Breast epithelium (tissue), 4 donors: ENCODE measurements at places on chromosomes 5 and 9.

- DNase-seq = no peak
Observed at GRCh38 chr5:72597456-72597948, 90.3 kb upstream of the ZNF366 start.

DNA sequence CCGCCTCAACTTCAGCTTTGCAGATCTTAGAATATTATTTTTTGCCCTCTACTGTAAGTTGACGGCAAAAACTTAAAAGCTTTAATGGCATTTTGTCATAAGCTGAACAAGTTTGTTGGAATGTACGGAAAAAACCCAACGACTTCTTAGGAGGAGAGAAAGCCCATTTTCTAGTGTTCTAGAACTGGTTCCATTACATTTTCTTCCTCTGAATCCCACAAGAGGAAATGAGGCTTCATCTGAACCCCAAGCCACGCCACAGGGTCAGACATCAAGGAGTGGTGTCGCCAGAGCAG is 113.7 kb downstream of the LHFPL2 start:
- no peak for DNase-seq

GRCh38 chr5:1280177-1281037 is 14.5 kb downstream of the TERT start:
- no peak for DNase-seq

- DNase-seq = no peak
Observed at GRCh38 chr5:14153071-14153864, 10.1 kb downstream of the TRIO start.

GRCh38 chr9:15416880-15417279 is 5.8 kb upstream of the SNAPC3 start:
- no peak for DNase-seq

DNA sequence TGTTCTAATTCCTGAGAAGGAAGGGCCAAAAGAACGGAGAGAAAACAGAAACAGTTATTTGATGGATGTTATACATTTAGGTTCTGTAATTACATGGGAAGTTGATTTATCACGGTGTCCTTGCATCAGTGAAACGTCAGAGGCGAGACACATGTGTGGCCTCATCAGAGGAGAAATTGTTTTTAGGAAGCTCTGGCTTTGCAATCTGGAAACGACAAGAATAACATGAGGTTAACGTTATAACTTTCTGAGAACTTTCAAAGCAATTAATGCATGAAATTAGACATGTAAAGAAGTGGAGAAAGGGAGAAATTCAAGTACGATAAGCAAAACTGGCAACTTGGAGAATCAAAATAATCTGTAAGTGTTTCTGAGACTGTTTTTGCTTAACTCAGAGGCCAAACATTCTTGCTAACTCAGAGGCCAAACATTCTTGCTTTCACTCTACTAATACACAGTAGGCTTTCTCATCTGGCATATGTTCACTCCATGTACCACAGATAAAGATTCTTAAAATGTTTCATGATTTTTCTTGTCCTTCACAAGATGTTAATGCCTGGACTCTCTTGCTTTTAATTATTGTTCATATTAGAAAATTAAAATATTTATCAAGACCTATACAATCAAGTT is 933.0 kb downstream of the TLE4 start:
- no peak for DNase-seq

DNA sequence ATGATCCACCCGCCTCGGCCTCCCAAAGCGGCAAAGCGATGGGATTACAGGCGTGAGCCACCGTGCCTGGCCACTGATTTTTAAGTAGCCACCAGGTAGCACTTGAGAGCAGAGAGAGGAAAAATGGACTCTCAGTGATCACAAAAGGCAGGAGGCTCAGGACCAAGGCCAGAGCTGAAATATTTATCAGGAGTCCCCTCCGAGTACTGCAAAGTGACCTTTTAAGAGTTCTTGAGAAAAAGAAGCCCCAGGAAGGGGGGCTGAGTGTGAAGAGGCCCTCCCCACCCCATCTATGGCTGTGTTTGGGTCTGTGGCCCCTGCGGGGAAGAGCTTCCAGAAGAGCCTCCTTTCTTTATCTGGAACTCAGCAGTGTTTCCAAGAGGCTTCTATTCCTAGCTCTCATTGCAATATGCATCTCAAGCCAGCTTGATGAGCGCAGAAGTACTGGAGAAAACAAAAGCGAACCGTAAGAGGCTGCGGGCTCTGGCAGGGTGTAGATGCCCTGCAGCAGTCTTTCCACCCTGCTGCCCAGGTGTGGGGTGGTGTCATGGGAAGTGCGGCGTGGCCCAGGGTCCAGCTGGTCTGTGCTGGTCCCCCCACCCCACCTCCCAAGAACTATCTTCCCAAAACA is 75.5 kb upstream of the CDK20 start:
- DNase-seq = no peak

DNA sequence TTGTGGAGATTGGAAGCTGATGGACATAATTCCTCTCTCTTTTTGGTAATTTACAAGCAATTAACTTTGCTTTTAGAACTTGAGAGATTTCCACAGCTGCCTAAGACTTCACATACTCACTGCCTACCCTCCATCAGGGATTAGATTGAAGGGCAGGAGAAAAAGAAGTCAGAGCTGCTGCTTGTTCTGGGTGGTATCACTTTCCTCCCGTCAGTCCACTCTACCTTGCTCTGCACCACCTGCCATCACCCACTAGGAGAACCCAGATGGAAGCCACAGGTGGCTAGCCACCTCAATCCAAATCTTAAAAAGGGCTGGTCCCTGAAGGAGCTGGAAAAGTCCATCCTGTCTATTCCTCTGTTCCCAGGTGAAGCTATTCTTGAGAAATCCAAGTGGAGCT is 10.5 kb downstream of the IRF1 start:
- no peak for DNase-seq

DNA sequence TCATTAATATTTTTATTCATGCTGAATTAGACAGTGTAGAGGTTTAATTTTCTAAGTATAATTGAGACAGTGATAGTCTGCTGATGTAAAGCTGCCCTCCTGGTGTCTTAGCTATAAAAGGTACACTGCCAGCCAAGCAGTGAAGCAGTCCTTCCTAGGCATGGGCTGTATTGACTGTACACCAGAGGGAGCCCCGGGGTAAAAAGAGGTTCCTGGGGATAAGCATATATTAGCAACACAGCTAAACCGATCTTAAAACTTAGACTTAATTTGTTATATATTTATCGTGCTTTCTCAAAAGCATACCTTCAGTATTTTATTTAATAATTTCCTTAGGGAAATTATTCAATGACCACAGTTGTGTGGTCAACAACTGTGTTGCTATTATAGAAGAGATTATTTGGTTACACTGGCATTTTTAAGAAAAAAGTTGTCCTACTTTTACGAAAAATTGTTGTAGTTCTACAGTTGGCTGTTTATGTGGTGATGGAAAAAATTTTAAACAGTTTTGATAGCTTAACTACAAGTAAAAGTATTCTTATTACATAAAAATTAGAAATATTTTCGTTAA is 68.8 kb downstream of the ELL2 start:
- DNase-seq = no peak

DNA sequence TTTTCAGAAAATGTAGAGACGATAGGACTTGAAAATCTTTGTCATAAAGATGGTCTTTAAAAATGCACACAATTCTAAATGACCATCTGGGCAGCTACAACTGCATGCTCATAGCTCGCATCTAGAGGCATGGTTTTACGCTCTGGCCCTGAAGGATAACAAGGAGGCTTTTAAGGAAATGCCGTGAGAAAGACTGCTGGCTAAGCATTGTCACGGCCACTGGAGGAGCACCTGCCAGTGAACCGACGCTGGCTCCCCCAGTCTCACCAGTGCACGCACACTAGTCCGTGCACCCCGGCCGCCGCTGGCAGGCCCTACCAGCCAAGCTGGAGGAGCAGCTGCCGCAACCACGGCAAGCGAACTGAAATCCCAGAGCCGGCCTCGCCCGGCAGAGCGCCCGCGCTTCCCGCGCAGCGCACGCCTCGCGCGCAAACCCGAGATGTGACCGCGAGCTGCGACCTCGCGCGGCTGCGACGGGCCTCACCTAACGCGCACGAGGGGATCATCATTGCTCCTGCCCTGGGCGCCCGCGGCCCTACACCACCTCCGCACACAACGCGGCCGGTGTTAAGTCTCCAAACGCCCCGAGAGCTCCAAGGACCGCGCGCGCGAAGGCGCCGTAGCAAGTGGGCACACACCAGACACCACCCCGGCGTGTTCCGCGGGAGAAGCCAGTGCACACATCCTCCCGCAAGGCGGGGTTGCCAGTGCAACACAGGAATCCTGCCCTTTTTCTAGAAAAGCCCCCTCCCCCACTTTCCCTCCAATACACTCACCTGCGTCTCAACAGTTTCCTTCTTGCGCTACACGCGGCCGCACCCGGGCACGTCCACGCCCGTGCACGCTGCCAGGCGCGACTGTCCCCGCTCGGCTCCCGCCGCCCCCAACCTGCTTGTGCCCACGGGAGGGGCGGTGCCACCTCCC is 5.3 kb downstream of the ELAVL2 start:
- no peak for DNase-seq

DNA sequence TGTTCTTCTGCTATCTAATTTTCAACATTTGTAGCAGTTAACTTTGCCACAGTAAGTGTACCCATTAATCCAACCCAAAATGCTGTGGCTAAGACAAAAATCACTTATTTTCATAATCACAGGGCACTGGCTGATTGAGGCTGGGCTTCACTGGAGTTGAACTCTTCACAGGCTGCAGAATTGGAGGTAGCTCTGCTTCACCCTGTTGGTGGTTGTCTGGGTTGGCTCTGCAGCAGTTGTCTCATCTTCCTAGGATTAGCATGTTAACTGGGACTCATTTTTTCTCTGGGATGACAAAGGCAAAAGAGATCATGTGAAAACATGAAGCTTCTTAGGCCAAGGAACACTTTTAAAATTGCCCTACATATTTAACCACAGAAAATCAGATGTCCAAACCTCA is 518.9 kb downstream of the TLR4 start:
- no peak for DNase-seq

- no peak for DNase-seq
Observed at GRCh38 chr9:131043646-131044045, 34.7 kb downstream of the LAMC3 start.

GRCh38 chr5:142945321-142945720 is 175.1 kb downstream of the ARHGAP26 start:
- DNase-seq = no peak

GRCh38 chr5:170466988-170467707 is 36.7 kb upstream of the KCNIP1 start:
- no peak for DNase-seq

DNA sequence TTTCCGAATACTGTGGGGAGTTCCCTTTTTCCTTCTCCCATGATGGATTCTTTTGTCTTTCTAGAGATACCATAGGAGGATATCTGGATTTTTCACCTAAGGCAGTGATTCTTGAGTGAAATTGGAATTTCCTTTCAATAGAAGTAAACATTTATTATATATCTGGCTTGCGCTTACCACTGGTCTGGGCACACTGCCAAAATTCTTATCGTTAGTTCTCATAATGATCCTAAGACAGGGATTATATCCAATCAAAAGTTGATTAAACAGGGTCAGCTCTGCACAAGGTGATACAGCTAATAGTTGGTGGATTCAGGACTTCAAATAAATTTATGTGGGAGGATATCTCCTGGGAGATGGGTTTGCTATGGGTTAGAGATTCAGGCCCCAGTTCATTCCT is 9.6 kb downstream of the TLE4 start:
- DNase-seq = no peak

DNA sequence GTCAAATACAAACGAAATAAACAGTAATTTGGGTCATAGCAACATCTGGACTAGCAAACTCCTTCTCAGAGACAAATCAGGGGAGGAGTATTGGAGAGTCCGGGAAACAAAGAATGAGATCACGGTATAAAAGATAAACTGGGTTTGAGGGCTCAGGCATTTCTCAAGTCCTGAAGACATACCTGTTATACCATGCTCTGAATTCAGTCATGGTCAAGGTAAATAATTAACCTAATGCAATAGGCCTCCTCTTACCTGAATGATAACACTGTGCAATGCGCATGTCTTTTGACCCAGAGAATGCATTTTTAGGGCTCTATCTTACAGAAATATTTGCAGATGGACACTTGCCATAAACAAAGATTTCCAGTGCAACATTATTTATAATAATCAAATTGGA is 31.9 kb upstream of the SPDL1 start:
- DNase-seq = no peak

GRCh38 chr5:178557416-178557815 is 32.8 kb downstream of the COL23A1 start:
- no peak for DNase-seq

GRCh38 chr9:81410201-81410600 is 279.1 kb downstream of the TLE1 start:
- no peak for DNase-seq

GRCh38 chr5:29720954-29721353 is 1472.5 kb upstream of the CDH6 start:
- no peak for DNase-seq

DNA sequence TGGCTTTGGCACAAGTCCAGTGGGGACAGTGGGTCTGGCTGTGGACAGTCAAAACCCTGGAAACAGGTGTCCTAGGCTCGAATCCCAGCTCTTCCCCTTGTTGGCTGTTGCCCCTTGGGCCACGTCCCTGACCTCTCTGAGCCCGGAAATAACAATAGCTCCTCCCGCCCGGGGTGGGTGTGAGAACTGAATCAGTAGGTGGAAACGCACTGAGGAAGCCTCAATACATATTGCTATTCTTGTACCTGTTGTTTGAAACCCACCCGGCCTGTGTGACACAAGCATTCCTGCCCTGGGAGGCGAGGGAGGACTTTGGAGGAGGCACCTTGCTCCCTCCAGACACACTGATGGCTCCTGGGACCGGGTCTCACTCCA is 134.1 kb downstream of the OLFM1 start:
- DNase-seq = no peak

- peak; percentile 15 for DNase-seq
Observed at GRCh38 chr9:128945798-128946501, 1.5 kb downstream of the DOLK start.

GRCh38 chr9:93902780-93903655 is 52.1 kb downstream of the BARX1 start:
- DNase-seq = no peak

- no peak for DNase-seq
Observed at GRCh38 chr5:95863383-95863757, 40.8 kb upstream of the GLRX start.

- DNase-seq = no peak
Observed at GRCh38 chr5:133145436-133146170, 93.8 kb downstream of the HSPA4 start.

DNA sequence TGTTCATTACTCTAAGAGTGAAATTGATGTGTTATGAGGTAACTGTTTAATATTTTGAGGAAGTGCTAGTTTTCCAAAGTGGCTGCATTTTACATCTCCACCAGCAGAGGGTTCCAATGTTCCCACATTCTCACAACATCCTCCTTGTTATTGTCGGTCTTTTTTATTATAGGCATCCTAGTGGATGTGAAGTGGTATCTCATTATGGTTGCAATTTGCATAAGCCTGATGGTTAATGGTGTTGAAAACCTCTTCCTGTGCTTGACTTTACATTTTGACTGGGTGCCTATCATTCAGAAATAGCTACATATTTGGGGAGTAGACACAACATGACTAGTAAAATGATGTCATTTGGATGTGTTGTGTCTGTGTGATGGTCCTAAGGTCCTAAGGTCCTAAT is 143.6 kb downstream of the MRPS30 start:
- no peak for DNase-seq
